Endothelial cell of umbilical vein (primary cell): ENCODE measurements at places on chromosomes 5 and 9. TPM values are rescaled to one million over a fixed set of nuclear protein-coding genes. Genes with fewer than 3 reads are reported as not detected.

EFNA5 gene
- total RNA-seq: 22.1 and 22.6 TPM in 2 replicates

SLC31A2 gene
- 3.7 and 4.0 TPM in 2 replicates for total RNA-seq

PLPP7 gene
- 0.83 and 2.1 TPM in 2 replicates for total RNA-seq

FER gene
- total RNA-seq: 22.8 and 27.5 TPM in 2 replicates

DNA sequence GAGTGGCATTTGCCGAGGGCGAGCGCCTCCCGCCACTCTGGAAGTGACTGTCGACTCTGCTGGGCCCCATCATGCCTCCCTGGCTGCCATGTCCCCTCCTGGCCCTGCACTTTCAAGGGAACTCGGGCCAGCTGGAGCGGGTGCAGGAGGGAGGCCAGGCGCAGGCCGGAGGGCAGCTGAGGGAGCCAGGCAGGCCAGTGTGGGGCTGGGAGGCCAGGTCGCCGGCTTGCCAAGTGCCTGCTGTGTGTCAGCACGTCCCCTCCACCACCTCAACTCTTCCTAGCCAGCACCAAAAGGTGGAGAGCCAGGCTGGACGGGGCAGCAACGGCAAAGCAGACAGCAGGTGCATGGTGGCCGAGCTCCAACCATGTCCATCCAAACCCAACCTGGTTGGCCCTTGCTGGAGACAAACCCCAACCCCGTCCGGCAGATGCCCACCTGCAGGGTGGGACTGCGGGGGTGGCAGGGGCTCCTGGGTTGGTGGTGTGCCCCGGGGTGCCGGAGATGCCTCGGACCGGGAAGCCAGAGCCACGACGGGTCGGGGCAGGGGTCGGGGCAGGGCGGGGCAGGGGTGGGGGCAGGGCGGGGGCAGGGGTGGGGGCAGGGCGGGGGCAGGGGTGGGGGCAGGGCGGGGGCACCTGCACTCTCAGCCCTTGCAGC, 36.5 kb upstream of the EGFL7 start:
- H3K4me1 ChIP-seq: peaks cover 12% of the 10 kb centered on the region
- no peaks in the 10 kb centered on the region for H3K36me3 ChIP-seq
- H3K4me3 ChIP-seq: no peak overlapping the region
- no peak for DNase-seq
- H3K27ac ChIP-seq: no peak overlapping the region

DNA sequence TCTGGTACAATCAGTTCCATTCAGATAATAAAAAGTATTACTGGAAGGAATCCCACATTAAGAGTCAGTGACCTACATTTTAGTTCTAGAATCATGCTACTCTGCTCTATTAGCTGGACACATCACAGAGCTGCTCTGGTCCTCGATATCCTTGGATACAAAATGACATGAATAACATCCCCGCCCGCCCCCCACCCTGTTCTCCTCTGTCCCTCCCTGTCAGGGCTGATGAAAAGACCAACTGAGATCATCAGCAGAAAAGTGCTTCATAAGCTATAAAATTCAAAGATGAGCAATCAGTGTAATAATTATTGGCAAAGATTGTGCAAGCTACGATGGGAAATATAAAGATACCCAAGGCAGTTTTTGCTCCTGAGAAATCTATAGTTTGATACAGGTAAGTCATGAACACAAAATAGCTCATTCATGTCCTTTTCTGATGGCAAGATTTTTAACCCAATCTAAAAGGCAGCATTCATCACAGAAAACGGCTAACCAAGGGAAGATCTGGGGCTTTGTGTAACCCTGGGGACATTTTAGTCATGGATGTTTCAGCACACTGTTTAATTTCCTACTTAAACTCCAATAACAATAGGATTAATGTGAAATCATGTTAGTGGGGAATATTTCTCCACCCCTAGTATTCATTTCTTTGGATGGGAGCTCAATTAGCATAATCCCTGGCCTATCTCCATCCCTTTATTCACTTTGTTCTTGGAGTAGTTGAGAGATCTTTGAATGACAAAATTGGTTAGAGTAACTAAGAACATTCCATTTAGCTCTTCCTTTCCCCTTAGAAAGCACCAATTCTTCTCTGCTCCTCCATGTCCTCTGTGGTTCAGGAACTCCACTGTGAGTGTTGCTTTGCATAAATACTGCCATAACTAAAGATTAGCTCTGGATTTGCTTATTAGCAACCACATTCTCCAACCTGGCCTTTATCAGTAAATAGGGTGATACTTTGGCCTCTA, 459.4 kb upstream of the GRIA1 start:
- H3K4me1 ChIP-seq: no peaks in the 10 kb centered on the region
- H3K27me3 ChIP-seq: no peaks in the 10 kb centered on the region
- no peak for DNase-seq
- no peak overlapping the region for H3K4me3 ChIP-seq
- H3K36me3 ChIP-seq: no peaks in the 10 kb centered on the region

DNA sequence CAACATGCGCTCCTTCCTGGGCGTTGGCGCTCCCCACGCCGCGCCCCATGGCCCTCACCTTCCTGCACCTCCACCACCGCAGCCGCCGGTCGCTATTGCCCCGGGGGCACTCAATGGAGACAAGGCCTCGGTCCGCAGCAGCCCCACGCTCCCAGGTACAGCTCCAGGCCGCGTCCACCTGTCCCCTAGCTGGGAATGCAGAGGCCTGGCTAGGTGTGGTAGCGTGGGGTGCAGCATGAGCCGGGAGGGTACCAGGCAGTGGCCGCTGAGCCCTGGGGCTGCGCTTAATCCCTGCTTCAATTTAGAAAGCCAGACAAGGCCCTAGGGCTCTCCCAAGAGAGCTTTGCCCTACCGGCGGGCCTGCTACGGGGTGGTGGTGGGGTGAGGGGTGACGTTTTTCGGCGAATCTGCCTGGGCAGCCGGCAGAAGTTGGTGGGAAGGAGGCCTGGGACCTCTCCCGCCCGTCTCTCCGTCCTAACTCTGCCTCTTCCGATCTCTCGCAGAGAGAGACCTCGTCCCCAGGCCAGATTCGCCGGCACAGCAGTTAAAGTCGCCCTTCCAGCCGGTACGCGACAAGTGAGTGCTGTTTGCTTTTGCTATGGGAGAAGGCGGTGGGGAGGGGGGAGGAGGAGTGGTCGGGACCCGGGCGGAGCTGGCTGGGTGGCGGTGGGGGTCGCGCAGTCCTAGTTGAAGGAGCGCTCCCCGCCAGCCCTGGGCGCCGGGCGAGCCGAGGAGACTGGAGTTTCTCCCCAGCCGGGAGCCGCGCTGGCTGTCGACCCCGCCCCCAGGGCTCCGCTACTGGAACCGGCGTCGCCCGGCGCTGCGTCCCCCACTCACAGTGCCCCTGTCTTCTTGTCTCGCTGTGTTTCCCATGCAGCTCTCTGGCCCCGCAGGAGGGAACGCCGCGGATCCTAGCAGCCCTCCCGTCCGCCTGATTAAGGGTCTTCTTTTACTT, 4.8 kb downstream of the IRX1 start:
- H3K36me3 ChIP-seq: no peaks in the 10 kb centered on the region
- no peak overlapping the region for H3K27ac ChIP-seq
- no peaks in the 10 kb centered on the region for H3K4me1 ChIP-seq

- no peaks in the 10 kb centered on the region for H3K36me3 ChIP-seq
- no peak for DNase-seq
Measured at GRCh38 chr9:109770101-109770500, 9.9 kb upstream of the PALM2AKAP2 start.

GRCh38 chr9:87336914-87337333, 160.7 kb upstream of the DAPK1 start:
- H3K36me3 ChIP-seq: no peaks in the 10 kb centered on the region
- H3K27ac ChIP-seq: no peak overlapping the region
- peaks cover 6% of the 10 kb centered on the region for H3K4me1 ChIP-seq
- peaks cover 16% of the 10 kb centered on the region for H3K27me3 ChIP-seq
- peak; percentile 77 for DNase-seq
- no peak overlapping the region for H3K4me3 ChIP-seq

DNA sequence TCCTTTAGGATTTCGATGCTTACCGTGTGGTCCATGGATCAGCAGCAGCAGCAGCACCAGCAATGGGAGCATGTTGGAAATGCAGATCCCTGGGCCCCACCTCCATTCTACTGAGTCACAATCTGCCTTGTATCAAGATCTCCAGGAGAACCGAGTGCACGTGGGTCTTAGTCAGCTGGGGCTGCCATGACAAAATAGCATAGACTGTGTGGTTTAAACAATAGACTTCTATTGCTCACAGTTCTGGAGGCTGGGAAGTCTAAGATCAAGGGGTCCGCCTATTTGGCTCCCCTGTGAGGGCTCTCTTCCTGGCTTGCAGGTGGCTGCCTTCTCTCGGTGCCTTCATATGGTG, 1.3 kb upstream of the PROP1 start:
- no peaks in the 10 kb centered on the region for H3K27me3 ChIP-seq
- H3K4me1 ChIP-seq: no peaks in the 10 kb centered on the region
- H3K27ac ChIP-seq: no peak overlapping the region
- H3K36me3 ChIP-seq: no peaks in the 10 kb centered on the region
- no peak overlapping the region for H3K4me3 ChIP-seq

DNA sequence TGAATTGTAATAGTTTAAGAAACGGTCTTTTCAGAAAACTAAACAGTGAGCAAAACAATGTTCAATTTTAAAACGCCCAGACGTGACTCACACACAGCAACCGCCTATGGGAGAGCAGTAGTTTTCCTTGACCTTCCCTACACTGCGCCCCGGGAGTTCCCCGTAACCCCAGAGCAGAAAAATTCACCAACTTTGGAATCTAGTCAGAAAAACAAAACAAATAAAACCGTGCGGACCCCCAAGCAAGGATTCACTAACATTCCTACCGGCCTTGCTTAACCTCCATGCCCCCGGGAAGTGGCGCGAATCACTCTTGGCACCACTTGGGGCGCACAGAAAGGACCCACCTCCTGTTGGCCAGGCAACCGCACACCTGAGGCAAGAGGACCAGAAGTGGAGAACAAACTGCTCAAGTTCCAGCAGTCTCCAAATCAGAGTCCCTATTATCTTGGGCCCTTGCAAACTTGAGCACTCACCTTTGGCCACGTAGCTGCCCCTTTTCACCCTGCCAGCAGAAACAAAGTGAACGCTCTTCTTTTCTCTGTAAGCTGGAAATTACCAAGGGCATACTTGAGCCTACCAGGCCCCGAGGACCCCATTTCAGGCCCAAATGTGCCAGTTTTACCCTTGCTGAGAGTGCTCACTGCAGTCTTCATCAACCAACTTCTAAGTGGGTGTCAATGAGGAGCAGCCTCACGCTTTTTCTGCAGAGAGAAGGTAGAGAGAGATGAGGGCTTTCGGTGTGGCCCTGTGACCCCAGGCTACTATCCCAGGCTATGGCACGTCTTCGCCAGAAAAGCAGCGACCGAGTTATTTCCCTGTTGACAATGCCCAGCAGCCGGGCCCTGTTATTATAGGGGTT, 189.7 kb downstream of the MEF2C start:
- no peaks in the 10 kb centered on the region for H3K36me3 ChIP-seq
- peaks cover 7% of the 10 kb centered on the region for H3K4me1 ChIP-seq
- no peak overlapping the region for H3K4me3 ChIP-seq
- H3K27me3 ChIP-seq: peaks cover 98% of the 10 kb centered on the region

- DNase-seq: no peak
- no peaks in the 10 kb centered on the region for H3K4me1 ChIP-seq
- H3K36me3 ChIP-seq: peaks cover 3% of the 10 kb centered on the region
- no peak overlapping the region for H3K27ac ChIP-seq
- no peak overlapping the region for H3K4me3 ChIP-seq
Measured at GRCh38 chr5:131496400-131496713, 138.7 kb downstream of the RAPGEF6 start.

DNA sequence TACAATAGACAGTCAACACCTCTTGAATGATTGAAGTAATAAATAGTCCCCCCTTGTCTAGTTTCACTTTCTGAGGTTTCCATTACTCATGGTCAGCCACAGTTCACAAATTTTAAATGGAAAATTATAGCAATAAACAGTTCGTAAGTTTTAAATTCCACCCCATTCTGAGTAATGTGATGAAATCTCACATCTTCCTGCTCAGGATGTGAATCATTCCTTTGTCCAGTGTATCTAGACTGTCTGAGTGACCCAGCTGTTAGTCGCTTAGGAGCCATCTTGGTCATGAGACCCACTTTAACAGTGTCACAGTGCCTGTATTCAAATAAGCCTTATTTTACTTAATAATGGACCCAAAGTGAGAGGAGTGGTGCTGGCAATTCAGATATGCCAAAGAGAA, 311.6 kb upstream of the PRR16 start:
- peaks cover 10% of the 10 kb centered on the region for H3K4me1 ChIP-seq
- H3K27ac ChIP-seq: peak overlapping the region; percentile 88
- no peak overlapping the region for H3K4me3 ChIP-seq
- peak; percentile 91 for DNase-seq
- no peaks in the 10 kb centered on the region for H3K36me3 ChIP-seq
- H3K27me3 ChIP-seq: no peaks in the 10 kb centered on the region

- H3K4me3 ChIP-seq: no peak overlapping the region
- H3K36me3 ChIP-seq: no peaks in the 10 kb centered on the region
- H3K4me1 ChIP-seq: peaks cover 22% of the 10 kb centered on the region
- no peak overlapping the region for H3K27ac ChIP-seq
- DNase-seq: no peak
- H3K27me3 ChIP-seq: no peaks in the 10 kb centered on the region
Measured at GRCh38 chr9:3498691-3499090, 27.1 kb downstream of the RFX3 start.

DNA sequence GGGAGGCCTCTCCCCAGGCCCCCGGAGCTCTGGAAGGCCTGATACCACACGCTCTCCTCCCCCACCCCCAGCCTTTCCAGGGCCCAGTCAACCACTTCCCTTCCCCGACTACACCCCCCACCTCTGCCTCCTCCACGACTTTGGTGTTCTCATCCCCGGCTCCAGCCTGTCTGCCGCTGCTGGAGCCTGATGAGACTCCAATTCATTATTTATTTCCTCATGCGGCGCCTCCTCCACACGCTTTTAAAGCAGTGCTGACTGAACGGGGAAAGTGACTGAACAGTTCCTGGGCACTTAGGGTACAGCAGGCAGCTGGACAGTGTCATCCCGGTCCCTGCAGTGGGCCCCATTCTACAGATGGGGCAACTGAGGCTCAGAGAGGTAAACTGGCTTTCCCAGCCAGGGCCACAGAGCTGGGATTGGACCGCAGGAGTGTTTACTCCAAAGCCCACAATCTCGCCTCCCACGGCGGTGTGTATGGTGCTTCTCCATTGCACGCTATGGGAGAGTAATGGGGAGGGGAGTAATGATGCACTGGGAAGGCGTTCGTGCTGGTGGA, 15.9 kb upstream of the RPL26L1 start:
- no peak for DNase-seq
- H3K4me3 ChIP-seq: no peak overlapping the region
- peaks cover 14% of the 10 kb centered on the region for H3K4me1 ChIP-seq
- H3K27me3 ChIP-seq: no peaks in the 10 kb centered on the region
- H3K36me3 ChIP-seq: peaks cover 11% of the 10 kb centered on the region
- H3K27ac ChIP-seq: peak overlapping the region; percentile 95

DNA sequence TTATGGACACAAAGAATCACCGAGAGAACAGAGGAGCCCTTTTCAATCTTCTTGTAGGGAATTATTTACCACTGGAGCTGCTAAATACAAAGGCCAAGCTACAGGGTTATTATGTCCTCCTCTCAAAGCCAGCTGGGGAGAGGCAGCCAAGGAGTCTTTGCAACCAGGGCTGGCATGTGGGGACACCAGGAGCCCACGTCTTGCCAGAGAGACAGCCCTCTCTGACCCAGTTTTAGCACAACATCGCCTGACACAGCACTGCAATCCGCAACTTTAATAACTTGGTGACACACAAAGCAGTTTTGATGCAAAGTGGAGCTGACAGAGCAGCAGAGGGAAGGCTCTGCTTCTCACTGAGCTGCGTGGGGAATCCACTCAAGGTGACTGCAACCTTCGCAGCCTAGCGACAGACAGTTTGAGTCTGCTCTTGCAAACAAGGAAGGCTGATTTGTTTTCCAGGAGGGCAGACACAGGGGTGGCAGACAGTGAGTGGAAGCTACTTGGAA, 33.6 kb downstream of the TLR4 start:
- no peak for DNase-seq
- H3K4me3 ChIP-seq: no peak overlapping the region
- H3K27me3 ChIP-seq: peaks cover 2% of the 10 kb centered on the region
- no peaks in the 10 kb centered on the region for H3K36me3 ChIP-seq
- H3K27ac ChIP-seq: no peak overlapping the region
- H3K4me1 ChIP-seq: no peaks in the 10 kb centered on the region

- H3K4me3 ChIP-seq: no peak overlapping the region
- no peaks in the 10 kb centered on the region for H3K36me3 ChIP-seq
- no peak overlapping the region for H3K27ac ChIP-seq
Measured at GRCh38 chr5:69444127-69444754, 29.3 kb downstream of the MARVELD2 start.
